ENCODE measurements at places on chromosomes 16 and 17.

DNA sequence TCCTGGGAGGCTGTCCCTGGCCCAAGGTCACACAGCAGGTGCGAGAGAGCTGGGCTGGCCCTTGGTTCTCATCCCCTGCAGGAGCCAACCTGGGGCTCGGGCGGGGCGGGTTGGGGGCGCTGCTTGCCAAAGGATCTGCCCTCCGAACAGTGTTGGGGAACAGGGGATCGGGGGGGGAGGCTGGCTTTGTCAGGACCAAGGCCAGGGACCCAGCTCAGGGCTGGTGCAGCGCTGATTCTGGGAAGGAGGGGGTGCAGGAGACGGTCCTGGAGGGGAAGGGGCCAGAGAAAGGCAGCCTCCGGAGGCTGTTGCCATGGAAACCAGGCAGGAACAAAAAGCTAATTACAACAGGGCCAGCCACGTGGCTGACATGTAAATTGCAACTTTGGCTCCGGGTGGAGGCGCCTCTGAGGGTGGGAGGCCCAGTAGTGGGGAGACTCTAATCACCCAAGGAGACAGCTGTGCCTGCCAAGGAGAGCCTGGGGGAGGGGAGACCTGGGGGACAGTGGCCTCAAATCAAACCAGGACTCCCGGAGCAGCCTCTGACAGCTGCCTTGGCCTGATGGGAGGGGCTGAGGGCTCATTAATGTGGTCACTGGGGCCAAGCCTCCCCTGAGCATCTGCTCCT is 1.3 kb downstream of the TUBB3 start:
- DNase-seq: no peak

DNA sequence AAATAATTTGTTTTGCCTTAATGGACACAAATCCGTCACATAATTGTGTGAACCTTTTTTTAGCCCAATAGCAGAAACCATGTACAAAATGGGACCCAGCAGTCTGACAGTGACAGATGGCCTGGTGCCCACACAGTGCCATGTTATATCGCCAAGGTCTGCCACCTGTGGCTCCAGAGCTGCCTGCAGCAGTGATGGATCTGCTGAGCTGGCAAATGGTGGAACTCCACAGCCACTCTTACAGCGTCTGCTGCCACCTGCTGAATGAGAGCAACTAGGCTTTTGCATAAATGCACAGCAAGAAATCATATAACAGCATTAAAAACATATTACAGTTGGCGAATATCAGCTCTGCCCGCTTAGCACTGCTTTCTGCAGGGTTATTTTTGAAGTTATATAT is 59.4 kb downstream of the NUP93 start:
- no peak for DNase-seq

DNA sequence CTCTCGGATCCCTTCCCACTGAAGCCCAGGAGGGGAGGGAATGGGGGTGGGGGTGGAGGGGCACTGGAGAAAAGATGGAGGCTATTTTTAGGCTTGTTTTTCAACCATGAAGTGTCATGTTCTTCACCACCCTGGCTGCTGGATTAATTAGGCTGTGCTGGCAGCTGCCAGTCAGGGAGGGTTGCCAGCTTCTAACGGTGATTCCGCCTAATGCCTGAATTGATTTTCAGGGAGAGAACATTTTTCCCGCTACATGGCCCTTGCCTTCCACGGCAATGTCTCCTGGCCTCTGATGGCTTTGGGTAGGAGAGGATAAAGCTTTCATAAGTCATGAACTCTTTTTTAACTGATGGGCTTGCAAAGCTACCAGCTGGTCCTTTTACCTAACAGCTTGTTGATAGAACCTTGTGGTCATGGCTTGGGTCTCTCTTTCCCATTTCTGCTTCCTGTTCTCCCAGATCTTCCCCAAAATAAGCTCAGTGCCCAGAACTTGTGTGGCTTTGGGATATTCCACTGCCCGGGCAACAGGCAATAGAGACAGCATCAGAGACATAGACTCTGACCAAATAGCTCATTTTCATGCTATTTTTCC is 167.4 kb downstream of the PITPNC1 start:
- DNase-seq: no peak

- DNase-seq: no peak
Observed at GRCh38 chr16:83928341-83929055, 24.5 kb upstream of the OSGIN1 start.

- no peak for DNase-seq
Observed at GRCh38 chr17:21039839-21040575, 2.8 kb downstream of the USP22 start.

- peak; percentile 80 for DNase-seq
Observed at GRCh38 chr16:89216315-89217137, 977 bp upstream of the ZNF778 start.

GRCh38 chr17:40936976-40937375 is 470 bp downstream of the KRT23 start:
- DNase-seq: no peak

- DNase-seq: no peak
Observed at GRCh38 chr17:44269535-44270240, 1.8 kb upstream of the SLC4A1 start.

- DNase-seq: no peak
Observed at GRCh38 chr17:80414508-80414802, 512 bp upstream of the ENDOV start.

DNA sequence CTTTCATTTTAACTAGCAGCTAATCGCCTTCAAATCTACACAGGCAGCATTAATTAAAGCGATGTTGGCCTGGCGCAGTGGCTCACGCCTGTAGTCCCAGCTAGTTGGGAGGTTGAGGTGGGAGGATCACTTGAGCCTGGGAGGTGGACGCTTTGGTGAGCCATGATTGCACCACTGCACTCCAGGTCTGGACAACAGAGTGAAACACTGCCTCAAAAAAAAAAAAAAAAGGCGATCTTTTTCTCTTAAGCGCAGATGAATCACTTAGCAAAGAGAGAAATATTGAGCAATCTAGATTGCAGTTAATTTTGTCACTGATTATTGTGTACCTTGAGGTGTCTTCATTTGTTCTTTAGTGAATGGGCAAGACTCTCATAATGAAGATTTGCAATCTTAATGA is 12.4 kb downstream of the SNTB2 start:
- DNase-seq: no peak

- no peak for DNase-seq
Observed at GRCh38 chr17:65696739-65697394, 135.4 kb upstream of the AXIN2 start.

DNA sequence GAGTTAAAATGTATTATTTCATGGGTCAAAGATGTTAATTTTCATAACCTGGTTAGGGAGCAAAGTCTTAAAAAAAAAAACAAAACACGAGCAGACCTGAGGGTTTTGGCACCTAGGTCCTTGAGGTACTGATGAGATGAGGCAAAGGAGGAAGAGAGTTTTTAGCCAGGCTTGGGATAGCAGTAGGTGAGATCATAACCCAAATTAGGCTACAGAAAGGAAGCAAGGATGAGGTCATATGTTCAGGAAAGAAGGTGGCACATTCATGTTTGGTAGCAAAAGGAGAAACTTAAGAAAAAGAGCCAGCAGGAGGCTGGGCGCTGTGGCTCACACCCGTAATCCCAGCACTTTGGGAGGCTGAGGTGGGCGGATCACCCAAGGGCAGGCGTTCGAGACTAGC is 2.8 kb downstream of the ATXN1L start:
- DNase-seq: no peak

DNA sequence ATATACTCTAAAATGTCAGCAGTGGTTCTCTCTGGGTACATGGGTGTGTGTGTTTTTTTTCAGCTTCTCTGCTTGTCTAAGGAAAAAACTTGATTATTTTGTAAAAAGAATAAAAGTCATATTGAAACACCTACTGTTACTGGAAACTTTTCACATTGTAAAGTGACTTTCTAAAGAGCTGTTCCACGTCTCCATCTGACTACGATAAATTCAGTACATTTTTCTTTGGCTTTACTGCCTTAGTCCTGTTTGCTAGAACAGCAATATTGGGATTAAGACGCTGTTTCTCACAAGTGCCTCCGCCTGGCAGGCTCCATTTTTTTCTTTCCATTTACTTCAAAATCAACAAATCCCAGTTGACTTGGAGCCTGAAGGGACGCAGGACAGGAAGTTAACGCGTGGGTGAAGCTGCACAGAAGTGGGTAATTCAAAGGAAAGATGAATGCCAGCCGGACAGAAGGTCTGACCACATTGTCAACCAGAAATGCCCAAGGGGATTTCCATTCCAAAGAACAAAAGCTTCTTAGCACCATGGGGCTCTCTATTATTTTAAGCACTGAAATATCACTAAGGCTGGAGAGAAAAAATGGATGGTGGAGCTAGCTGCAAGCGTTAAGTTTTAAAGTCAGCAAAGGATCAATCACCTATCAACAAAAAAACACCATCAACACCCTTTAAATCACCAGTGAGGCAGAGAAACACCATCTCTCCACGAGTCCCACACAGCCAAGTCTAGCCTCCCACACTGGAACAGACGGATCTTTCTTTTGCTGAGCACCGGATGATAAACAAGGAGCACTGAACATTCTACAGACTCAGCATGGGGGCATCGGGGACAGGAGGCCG is 8.4 kb downstream of the GLOD4 start:
- no peak for DNase-seq

- no peak for DNase-seq
Observed at GRCh38 chr17:33120103-33120502, 128.5 kb downstream of the SPACA3 start.

DNA sequence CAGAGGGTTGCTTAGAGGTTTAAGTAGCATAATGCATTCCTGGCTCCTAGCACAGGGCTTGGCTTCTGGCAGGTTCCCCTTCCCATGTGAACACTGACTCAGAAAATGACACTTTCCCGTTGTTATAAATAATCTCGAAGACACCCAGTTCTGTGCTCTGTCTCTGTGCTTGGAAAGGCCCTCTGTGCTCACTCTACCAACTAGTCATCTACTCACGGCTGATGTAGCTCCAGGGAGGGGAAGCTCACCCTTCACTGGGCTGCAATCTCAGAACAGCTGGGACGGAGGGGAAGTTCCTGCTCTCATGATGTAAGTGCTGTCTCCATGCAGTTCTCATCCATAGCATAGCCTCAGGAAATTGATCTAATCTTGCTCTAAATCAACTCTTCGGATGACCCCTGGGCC is 230.5 kb upstream of the ASIC2 start:
- no peak for DNase-seq

- DNase-seq: peak; percentile 53
Observed at GRCh38 chr17:17440010-17440843, 36.6 kb upstream of the MED9 start.

- DNase-seq: no peak
Observed at GRCh38 chr16:74100395-74101326, 196.0 kb upstream of the PSMD7 start.

- no peak for DNase-seq
Observed at GRCh38 chr16:75443298-75443697, 10.0 kb upstream of the CFDP1 start.

- DNase-seq: no peak
Observed at GRCh38 chr17:55852734-55853133, 101.9 kb downstream of the PCTP start.

DNA sequence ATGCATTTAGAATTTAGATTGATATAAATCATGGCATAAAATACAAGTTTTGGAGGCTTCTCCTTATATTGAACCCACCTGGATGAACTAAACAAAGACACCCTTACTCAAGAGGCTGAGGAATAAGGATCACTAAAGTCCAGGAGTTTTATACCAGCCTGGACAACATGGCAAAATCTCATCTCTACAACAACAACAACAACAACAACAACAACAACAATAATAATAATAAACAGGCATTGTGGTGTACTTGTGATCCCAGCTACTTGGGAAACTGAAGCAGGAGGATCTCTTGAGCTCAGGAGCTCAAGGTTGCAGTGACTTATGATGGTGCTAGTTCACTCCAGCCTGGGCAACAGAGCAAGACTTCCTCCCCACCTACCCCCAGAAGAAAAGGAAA is 558.0 kb downstream of the TOX3 start:
- no peak for DNase-seq

DNA sequence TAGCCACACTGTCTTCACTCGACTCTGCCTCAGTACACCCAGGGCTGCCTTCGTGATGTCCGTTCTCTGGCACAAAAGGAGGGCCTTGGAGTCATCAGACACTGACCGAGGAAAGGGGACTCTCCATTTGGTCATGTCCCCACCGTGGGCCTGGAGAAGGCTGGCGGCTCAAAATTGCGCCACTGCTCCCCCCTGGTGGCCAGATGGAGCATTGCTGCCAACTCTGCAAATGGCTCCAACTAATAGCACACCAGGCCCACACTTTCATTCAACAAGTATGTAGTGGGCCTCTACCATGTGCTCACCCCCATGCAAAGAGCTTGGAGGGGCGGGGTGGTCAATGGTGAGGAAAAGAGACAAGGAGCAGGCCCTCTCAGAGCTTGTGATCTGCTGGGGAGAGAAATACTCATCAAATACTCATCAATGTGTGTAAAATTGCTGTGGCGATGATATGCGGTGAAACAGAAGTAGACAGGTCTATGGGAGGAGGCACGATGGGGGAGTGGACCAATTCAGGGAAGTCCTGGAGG is 5.2 kb upstream of the GRIN2C start:
- DNase-seq: peak; percentile 75

- peak; percentile 83 for DNase-seq
Observed at GRCh38 chr16:4801962-4802658, at the start of gene ROGDI. Gene ROGDI (minus strand): TSS chr16:4802633. CDS start chr16:4802571, 62 bp downstream.

DNA sequence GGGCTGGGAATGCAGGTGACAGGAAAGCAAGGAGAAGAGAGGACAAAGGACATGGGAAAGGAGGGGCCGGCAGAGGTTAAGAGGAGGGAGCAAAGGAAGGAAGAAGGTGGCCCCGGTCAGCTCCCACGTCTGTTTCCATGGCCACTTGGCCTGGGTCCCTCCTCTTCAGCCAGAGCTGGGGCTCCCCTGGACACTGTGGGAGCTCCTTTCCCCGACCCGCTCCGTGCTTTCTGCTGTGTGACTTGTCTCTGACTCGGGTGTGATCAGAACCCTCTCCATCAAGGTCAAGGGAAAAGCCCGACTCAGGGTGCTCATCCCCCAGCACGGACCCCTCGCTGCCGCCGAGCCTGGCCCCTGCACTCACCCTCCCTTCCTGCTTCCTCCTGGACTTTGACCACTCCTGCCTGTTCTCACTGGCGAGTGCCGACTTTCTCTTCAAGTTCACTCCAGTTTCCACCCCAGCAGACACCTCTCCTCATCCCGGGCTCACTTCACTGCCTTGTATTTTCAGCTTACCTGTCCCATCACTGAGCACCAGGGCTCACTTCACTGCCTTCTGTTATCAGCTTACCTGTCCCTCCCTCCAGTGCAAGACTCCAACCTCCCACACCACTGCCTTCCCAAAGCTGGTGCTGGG is 61.2 kb downstream of the MEAK7 start:
- DNase-seq: no peak

DNA sequence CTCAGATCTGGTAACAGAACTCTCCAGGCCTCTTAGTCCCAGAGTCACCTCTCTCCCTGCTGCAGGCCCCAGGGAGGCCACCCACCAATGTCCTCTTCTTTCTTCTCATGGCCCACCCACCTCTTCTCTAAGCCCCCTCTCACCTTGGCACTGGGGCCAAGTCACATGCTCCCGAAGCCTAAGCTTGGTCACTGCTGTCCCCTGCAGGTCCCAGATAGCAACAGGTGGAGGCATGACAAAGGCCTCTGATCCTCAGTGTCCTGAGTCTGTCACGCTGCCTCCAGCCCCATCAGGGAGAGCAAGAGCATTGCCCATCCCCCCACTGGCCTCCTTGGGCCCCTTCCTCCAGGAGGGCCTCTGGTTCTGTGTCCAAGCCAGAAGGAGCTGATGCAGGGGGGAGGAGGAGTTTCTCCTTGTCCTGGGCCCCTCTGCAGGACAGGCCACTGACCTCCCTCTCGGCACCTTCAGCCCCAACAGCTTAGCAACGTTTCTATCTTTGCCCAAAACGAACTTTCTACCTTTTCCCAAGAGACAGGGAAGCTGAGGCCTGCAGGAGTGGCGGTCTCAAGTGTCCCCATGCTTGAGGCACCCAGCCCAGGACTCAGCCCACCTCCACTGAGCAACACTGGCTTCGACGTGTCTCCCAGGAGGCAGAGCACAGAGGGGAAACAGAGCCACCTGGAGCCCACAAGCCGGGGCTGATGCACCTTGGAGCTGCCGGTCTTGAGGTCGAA is 8.6 kb downstream of the P2RX1 start:
- DNase-seq: no peak

Data from left ventricle myocardium inferior (tissue), 1 donor.